ENCODE measurements at places on chromosomes 3 and 15.

GRCh38 chr15:27017168-27017809, 46.3 kb downstream of the GABRG3 start:
- peak; percentile 50 for DNase-seq

- DNase-seq: no peak
These were observed 4.6 kb downstream of the TMEM266 start for GRCh38 chr15:76064375-76064774.

GRCh38 chr3:171871392-171872274, 28.5 kb downstream of the TMEM212 start:
- DNase-seq: no peak

GRCh38 chr3:160577556-160578195, 12.3 kb upstream of the KPNA4 start:
- no peak for DNase-seq

GRCh38 chr15:87661454-87662355, 594.8 kb downstream of the NTRK3 start:
- no peak for DNase-seq

DNA sequence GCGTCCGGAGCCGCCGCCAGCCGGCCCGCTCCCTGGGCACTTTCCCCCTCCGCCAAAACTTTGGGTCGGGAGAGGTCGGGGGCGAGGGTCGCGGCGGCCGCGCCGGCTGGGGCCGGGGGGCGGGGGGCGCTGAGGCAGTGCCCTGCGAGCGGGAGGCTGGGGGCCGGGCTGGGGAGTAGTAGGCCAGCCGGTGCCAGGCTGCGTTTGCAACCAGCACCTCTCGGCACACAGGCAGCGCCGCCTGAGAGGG, 452 bp downstream of the BBX start:
- no peak for DNase-seq

GRCh38 chr3:183188895-183189462, 26.4 kb upstream of the LAMP3 start:
- DNase-seq: no peak

All from fibroblast of skin of left biceps (primary cell).